ENCODE measurements at places on chromosomes 16 and 17.

GRCh38 chr17:28480278-28480677, 6.8 kb downstream of the SLC13A2 start:
- no peaks in the 10 kb centered on the region for H3K4me1 ChIP-seq
- no peak for DNase-seq
- H3K27ac ChIP-seq = no peak overlapping the region
- H3K36me3 ChIP-seq = no peaks in the 10 kb centered on the region
- no peak overlapping the region for H3K4me3 ChIP-seq

GRCh38 chr17:4634976-4635375, 6.5 kb downstream of the ALOX15 start:
- no peak overlapping the region for H3K27ac ChIP-seq
- no peak for DNase-seq
- no peak overlapping the region for H3K4me3 ChIP-seq
- peaks cover 6% of the 10 kb centered on the region for H3K27me3 ChIP-seq
- H3K4me1 ChIP-seq = no peaks in the 10 kb centered on the region

DNA sequence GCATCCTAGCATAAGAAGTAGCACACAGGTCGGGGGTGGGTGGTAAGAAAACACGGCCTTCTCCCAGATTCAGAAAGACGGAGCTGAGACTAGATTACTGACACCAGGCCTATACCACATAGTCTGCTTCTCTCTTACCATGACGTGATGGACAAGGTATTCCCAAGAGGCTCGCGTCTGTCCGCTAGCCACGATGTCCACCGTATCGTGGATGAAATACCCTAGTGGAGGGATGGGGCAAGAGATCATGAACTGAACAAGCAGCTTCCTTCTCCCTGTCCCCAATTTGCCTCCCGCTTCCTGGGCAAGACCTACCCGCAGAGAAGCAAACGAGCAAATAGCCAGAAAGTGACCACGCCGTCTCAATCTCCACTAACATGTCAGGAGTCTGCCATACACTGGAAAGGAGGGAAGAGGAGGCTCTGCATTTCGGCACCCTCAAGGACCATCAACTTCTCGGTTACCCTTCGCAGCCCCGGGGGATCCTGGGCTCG, 820 bp downstream of the TLCD1 start:
- DNase-seq = peak; percentile 34
- H3K27me3 ChIP-seq = no peaks in the 10 kb centered on the region
- H3K4me3 ChIP-seq = peak overlapping the region; percentile 25
- no peak overlapping the region for H3K27ac ChIP-seq
- H3K4me1 ChIP-seq = peaks cover 18% of the 10 kb centered on the region

DNA sequence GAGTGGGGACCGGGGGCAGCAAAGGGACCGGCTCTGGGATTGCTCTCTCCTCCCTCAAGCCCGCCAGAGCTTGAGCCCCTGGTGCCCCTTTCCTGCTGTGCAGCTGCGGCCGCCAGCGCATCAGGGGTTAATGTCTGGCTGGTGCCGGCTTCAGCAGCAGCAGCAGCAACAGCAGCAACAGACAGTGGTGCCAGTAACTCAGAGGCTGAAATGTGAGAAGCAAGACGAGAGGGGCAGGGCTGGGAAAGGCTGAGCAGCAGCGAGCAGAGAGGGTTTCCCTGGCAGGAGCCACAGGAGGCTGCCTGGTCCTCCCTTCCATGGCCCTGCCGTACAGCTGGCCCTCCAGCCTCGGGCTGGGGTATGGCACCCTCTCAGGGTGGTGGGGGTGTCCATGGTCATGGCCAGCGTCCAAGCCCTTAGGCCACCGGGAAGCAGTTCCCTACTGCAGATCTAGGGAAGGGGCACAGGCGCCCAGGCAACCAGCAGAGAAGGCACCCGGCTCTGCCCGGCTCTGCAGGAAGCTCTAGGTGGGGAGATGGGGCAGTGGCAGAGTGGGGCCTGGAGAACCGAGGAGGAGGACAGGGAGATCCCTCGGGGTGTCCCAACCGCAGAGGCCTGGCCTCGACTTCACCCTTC, 21.1 kb upstream of the TFAP4 start:
- DNase-seq = no peak
- H3K4me3 ChIP-seq = no peak overlapping the region
- H3K27me3 ChIP-seq = no peaks in the 10 kb centered on the region
- no peaks in the 10 kb centered on the region for H3K36me3 ChIP-seq
- no peak overlapping the region for H3K27ac ChIP-seq

DNA sequence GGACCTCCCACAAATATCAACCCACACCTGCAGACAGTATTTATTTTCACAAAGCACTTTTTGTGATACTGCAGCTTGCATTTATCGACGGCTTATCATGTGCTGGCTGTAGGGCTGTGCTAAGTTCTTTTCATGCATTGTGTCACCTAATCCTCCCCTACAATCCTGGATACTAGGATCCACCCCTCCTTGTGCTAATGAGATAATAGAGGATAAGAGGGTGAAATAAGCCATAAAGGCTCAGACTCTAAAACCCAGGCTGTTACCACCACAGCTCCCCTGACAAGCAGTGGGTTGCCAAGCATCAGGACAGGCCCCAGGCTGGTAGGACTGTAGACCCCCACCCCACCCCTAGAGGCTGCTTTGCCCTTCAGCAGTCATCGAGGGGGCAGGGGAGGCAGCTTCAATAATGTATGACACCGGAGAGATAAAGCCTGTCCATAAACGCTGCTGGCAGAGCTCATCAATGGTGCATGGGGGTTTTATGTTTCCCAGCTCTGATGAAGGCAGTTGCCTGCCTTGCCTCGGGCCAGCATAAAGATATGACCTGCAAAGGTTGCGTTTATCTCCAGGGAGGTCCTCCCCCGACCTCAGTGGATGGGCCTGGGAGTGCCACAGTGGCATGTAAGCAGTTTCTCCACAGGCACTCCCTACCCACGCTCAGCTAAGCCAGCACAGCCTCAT, 73.9 kb upstream of the C16orf82 start:
- H3K36me3 ChIP-seq = no peaks in the 10 kb centered on the region
- H3K27me3 ChIP-seq = peaks cover 4% of the 10 kb centered on the region
- DNase-seq = no peak
- H3K4me3 ChIP-seq = no peak overlapping the region
- no peak overlapping the region for H3K27ac ChIP-seq

DNA sequence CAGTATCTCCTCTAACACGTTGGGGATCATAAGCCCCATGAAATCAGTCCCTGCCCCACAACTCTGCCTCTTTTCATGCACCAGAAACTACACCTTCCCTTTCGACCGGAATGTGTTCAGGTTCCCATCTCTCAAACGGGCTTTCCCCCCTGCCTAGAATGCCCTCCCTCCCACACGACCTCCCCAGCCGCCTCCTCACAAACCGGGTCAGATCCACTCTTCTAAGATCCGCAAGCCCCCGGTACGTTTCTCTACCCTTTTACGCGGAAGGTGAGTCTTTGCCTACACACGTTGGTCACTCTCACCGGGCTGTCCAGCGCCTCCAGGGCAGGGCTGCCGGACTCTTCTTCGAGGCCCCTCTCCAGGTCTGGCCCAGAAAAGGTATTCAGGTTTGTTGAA, 708 bp downstream of the DHX33 start:
- H3K4me3 ChIP-seq = peak overlapping the region; percentile 71
- H3K4me1 ChIP-seq = peaks cover 12% of the 10 kb centered on the region
- DNase-seq = no peak

DNA sequence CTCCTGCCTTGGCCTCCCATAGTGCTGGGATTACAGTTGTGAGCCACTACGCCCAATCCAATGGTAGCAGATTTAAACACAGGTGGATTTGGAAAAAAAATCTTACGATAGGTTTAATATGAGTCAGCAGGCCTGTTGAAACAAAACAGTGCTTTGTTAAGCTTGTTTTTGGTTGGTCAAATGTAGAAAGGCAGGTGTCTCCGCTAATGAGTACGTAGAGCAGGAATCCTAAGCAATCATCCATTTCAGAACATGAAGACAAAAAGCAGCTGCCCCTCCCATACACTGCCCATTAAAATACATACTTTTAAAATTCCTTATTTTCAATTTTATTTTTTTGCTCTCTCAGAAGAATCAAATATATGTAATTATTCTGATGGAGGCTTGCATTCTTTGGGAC, 1.9 kb upstream of the WWOX start:
- H3K27ac ChIP-seq = no peak overlapping the region
- peaks cover 4% of the 10 kb centered on the region for H3K4me1 ChIP-seq
- H3K27me3 ChIP-seq = no peaks in the 10 kb centered on the region
- no peak overlapping the region for H3K4me3 ChIP-seq
- no peaks in the 10 kb centered on the region for H3K36me3 ChIP-seq

DNA sequence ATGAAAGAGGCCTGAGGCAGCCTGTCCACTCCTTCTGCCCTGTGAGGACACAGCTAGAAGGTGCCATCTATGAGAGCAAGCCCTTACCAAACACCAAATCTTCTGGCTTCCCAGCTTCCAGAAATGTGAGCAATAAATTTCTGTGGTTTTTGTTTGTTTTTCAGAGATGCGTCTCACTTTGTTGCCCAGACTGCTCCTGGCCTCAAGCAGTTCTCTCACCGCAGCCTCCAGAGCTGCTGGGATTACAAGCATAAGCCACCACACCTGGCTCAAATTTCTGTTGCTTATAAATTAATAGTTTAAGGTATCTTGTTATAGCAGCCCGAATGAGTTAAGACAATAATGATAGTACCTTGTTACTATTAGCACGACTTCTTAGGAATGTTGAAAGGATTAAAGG, 12.5 kb upstream of the SLC16A11 start:
- H3K27me3 ChIP-seq = no peaks in the 10 kb centered on the region
- H3K4me3 ChIP-seq = no peak overlapping the region
- H3K27ac ChIP-seq = no peak overlapping the region
- no peaks in the 10 kb centered on the region for H3K4me1 ChIP-seq

- H3K4me1 ChIP-seq = peaks cover 16% of the 10 kb centered on the region
- H3K27me3 ChIP-seq = no peaks in the 10 kb centered on the region
- DNase-seq = no peak
- H3K27ac ChIP-seq = no peak overlapping the region
- no peak overlapping the region for H3K4me3 ChIP-seq
Measured at GRCh38 chr16:27193300-27193990, 9.9 kb upstream of the KDM8 start.

GRCh38 chr16:1345087-1345486, 6.6 kb downstream of the TSR3 start:
- H3K4me3 ChIP-seq = no peak overlapping the region
- H3K4me1 ChIP-seq = peaks cover 4% of the 10 kb centered on the region
- DNase-seq = peak; percentile 77
- H3K36me3 ChIP-seq = peaks cover 12% of the 10 kb centered on the region
- no peak overlapping the region for H3K27ac ChIP-seq
- no peaks in the 10 kb centered on the region for H3K27me3 ChIP-seq

GRCh38 chr16:15785386-15786059, 71.3 kb downstream of the MYH11 start:
- H3K27me3 ChIP-seq = no peaks in the 10 kb centered on the region
- no peaks in the 10 kb centered on the region for H3K4me1 ChIP-seq
- no peak for DNase-seq
- H3K4me3 ChIP-seq = no peak overlapping the region
- H3K27ac ChIP-seq = no peak overlapping the region

- peak overlapping the region; percentile 62 for H3K4me3 ChIP-seq
- no peaks in the 10 kb centered on the region for H3K36me3 ChIP-seq
- H3K27me3 ChIP-seq = no peaks in the 10 kb centered on the region
- DNase-seq = peak; percentile 100
- H3K4me1 ChIP-seq = no peaks in the 10 kb centered on the region
- H3K27ac ChIP-seq = peak overlapping the region; percentile 49
Measured at GRCh38 chr16:22190081-22190775, 15.8 kb upstream of the EEF2K start.

GRCh38 chr17:77889135-77889505, 69.4 kb upstream of the TNRC6C start:
- no peaks in the 10 kb centered on the region for H3K27me3 ChIP-seq
- DNase-seq = no peak
- H3K4me3 ChIP-seq = no peak overlapping the region
- no peak overlapping the region for H3K27ac ChIP-seq
- no peaks in the 10 kb centered on the region for H3K36me3 ChIP-seq

DNA sequence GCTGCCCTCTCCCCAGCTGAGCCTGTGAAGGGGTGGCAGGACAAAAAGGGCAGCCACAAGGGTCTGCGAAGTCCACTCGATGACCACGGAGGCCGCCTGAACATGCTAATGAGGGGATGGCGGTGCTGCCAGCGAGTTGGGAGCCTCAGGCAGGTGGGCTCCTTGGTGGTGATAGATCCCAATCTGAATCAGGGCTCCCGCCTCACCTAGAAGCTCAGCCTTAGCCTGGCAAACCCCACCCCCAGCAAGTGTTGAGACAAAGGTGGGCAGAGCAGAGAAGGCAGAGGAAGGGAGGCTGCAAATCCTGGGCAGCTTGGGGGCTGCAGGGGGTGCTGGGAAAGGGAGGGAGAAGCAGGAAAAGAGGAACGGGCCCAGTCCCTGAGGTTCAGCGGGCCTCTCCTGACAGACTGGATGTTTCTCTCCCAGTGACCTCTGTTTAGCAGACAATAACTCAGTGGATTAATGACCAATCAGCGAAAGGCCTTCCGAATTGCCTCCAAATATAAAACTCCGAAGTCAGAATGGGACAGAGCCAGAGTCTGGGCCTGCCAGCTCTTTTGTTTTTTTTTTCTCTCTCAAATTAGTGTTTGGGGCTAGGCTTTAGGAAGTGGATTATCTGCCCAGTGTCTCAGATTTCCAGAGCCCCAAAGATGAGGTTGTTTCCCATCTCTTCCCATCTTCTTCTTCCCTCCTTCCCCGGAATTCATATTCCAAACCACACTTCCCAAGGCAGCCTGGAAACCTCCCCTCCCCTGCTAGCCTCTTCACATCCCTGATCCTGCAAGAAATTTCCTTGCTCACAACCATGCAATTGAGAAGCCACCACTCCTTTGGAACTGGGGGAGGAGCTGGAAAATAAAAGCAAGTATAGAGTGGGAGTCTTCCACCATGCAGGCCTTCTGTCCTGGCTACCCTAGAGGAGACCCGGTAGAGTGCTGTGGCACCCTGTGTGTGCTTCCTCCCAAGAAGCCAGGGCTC, 15.2 kb upstream of the HOXB2 start:
- H3K27ac ChIP-seq = no peak overlapping the region
- no peaks in the 10 kb centered on the region for H3K27me3 ChIP-seq
- DNase-seq = peak; percentile 50
- H3K4me1 ChIP-seq = no peaks in the 10 kb centered on the region
- H3K4me3 ChIP-seq = no peak overlapping the region

- no peak for DNase-seq
- H3K27ac ChIP-seq = no peak overlapping the region
- no peaks in the 10 kb centered on the region for H3K27me3 ChIP-seq
- no peak overlapping the region for H3K4me3 ChIP-seq
- H3K4me1 ChIP-seq = no peaks in the 10 kb centered on the region
Measured at GRCh38 chr16:1401758-1402154, 12.7 kb downstream of the UNKL start.

GRCh38 chr17:82859431-82860403, 19.9 kb upstream of the ZNF750 start:
- H3K36me3 ChIP-seq = no peaks in the 10 kb centered on the region
- no peak overlapping the region for H3K4me3 ChIP-seq
- H3K27me3 ChIP-seq = no peaks in the 10 kb centered on the region
- H3K27ac ChIP-seq = peak overlapping the region; percentile 11

GRCh38 chr17:14351493-14351892, 50.6 kb downstream of the HS3ST3B1 start:
- no peak for DNase-seq
- H3K36me3 ChIP-seq = no peaks in the 10 kb centered on the region
- H3K27ac ChIP-seq = no peak overlapping the region
- no peak overlapping the region for H3K4me3 ChIP-seq
- no peaks in the 10 kb centered on the region for H3K4me1 ChIP-seq

- peaks cover 9% of the 10 kb centered on the region for H3K4me1 ChIP-seq
- H3K4me3 ChIP-seq = no peak overlapping the region
- no peak overlapping the region for H3K27ac ChIP-seq
- DNase-seq = no peak
- H3K27me3 ChIP-seq = no peaks in the 10 kb centered on the region
Measured at GRCh38 chr17:43356999-43357398, 41.8 kb upstream of the ARL4D start.

GRCh38 chr17:47895347-47895855, 635 bp upstream of the SP2 start:
- H3K27me3 ChIP-seq = no peaks in the 10 kb centered on the region
- H3K36me3 ChIP-seq = no peaks in the 10 kb centered on the region
- peak overlapping the region; percentile 74 for H3K4me3 ChIP-seq
